ENCODE measurements at places on chromosomes 4 and X. TPM values are rescaled to one million over a fixed set of nuclear protein-coding genes. Genes with fewer than 3 reads are reported as not detected.

- peak; percentile 20 for DNase-seq
Observed at GRCh38 chr4:931194-931959, 739 bp downstream of the GAK start.

Gene RBM46
- total RNA-seq: not detected

DNA sequence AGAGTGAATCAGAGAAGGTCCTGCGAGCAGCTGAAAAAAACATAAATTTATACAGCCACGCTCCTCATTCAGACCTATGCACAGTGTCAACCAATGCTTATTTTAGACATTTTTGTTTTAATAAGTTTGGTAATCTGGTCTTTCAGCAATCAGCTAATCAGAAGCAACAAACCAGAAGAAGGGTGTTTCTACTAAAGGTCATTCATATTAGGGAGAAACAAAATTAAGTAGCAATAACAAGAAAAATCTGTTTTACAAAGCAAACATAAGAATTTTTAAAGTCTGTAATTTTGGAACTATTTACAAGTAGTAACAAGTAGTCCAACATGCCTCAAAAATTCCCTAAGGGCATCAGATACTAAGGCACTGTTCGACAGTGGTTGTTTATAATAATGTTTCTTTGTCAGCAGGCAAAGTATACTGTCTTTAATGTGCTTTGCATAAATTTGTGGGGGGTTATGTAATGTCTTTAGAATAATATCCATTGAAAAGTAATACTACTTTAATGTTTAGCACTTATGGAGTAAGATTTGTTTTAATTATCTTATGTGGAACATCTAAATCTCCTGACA is 82.8 kb downstream of the PHOX2B start:
- no peak for DNase-seq

Gene FAM53A
- total RNA-seq: 2.6 TPM

DNA sequence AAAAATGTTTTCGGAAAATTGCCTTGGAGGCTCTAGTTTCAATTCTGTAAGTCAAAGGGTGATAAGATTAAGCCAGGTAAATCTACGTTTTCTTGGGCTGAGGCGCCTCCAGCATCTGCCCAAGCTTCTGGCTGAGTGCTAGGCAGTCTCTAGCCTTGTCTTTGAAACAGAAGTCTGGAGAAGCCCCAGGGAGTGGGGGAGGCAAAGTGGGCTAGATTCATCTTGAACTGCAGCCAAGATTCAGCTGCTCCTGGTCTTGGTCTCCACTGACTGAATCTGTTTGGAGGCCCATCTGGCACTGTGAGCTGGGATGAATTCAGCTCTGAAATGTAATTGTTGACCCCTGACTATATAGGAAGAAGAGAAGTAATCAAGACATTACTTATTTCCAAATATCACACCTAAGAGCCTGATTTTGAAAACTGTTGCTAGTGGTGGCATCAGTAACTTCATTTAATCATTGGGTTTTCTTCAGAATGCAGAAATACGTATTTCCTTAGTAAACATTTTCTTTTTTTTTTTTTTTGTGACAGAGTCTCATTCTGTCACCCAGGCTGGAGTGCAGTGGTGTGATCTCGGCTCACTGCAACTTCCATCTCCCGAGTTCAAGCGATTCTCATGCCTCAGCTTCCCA is 187.3 kb upstream of the LEF1 start:
- peak; percentile 58 for DNase-seq

Gene CTAG2
- not detected for total RNA-seq

GRCh38 chr4:185729391-185729804 is 82.6 kb downstream of the SORBS2 start:
- DNase-seq: no peak

DNA sequence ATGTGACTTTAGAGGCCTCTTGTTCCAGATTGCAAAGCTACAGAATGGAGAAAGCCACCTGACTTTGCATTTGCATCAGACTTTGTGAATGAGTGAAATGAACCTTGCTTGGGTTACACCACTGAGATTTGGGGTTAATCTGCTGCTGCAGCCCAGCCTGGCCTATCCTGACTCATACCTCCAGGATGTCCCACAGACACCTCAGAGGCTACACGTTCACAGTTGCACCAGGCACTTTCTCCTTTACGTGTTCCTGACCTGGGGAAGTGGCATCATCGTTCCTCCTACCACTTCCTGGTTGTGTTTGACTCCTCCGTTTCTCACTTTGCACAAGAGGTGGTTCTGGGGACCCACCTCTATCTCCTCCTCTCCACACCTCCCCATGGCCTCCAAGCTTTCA is 9.2 kb upstream of the SORCS2 start:
- DNase-seq: peak; percentile 57

Gene PDLIM3
- not detected for total RNA-seq

GRCh38 chr4:87543835-87544461 is 14.8 kb upstream of the SPARCL1 start:
- peak; percentile 5 for DNase-seq

- DNase-seq: no peak
Observed at GRCh38 chrX:140337263-140337662, 167.6 kb downstream of the SOX3 start.

DNA sequence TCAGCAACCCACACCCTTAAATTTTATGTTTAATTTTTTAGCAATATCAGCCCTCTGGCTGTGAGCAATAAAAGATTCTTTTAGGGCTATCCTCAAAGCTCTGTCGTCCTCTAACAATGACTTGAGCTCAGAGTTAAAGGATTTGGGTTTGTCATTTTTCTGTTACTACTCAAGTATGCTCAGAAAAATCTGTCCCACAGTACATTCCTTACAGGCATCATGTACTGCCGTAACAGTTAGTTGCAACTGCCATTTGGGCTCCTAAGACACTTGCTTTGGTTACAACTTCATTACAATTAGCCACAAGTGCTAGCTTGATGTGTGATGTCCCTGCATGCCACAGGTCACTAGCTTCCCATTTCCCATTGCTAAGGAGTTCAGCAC is 33.2 kb downstream of the COQ2 start:
- DNase-seq: no peak

GRCh38 chr4:3107691-3108121 is 33.2 kb downstream of the HTT start:
- no peak for DNase-seq

DNA sequence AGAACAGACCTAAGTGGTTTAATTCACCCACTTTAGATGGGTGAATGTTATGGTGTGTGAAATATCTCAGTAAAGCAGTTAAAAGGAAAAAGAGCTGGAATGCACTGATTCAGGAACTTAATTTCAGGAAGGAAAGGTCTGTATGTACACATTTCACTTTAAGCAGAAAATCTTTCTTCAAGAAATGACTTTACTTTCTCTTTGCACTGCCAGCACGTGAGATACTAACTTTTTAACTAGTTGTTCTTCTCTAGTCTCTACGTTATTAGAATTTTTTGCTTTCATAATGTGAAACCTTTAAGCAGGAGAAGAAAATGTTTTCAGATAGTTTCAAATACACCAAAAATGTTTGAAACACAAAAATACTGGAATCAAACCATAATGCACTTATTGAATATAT is 18.8 kb downstream of the C4orf46 start:
- no peak for DNase-seq

DNA sequence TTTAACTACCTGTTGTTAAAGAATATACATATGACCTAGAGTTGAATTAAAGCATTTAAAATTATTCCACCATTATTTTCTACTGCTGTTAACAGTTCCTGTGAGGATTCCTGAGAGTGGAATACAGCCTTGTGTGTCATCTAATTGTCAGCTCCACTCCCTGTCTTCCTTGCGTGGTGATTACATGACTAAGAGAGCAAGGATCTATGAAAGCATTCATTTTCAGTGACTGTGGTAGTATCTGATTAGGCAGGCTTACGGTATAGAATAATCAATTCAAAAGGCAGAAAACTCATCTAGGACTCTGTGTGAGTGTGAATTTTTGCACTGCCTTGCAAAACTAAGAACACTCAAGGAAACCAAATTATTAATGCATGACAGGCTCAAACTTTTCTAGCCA is 577.8 kb downstream of the SH3BGRL start:
- DNase-seq: no peak

Gene CCDC160
- not detected for total RNA-seq

DNA sequence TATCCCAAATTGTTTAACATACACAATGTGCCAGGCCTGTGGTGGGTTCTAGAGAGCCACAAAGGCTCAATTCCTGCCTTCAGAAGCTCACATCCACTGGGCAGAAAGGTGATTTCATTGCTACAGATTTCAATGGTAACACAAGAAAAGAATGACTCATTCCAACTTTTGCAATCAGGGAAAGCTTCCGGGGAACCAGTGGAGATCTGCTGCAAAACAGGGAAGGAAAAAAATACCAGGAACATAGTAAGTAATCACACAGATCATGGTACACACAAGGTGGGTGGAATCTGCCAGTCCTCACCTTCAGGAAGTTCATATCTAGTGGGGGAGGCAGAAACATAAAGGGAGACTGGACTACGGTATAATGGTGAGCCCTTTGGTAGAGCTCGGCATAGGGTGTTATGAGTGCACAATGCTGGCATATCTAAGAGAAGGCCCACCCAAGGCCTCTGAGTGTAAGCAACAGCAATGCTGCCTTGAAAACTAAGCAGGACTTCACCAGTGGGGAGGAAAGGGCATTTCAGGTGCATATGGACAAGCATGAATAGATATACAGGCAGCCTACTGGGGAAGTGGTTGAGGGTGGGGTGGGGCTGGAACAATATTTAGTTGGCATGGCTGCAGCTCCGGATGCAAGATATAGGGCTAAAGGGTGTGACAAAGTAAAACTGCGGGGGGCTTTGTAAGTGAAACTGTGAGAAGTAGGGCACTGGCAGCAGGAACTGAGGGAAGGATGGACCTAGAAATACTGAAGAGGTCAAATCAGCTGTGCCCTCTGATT is 24.2 kb downstream of the GPRIN3 start:
- no peak for DNase-seq

Gene BTK
- 0.38 TPM for total RNA-seq

- DNase-seq: no peak
Observed at GRCh38 chr4:164748375-164748774, 5.6 kb upstream of the SMIM31 start.

- DNase-seq: no peak
Observed at GRCh38 chr4:29276150-29276549, 1444.0 kb upstream of the PCDH7 start.

DNA sequence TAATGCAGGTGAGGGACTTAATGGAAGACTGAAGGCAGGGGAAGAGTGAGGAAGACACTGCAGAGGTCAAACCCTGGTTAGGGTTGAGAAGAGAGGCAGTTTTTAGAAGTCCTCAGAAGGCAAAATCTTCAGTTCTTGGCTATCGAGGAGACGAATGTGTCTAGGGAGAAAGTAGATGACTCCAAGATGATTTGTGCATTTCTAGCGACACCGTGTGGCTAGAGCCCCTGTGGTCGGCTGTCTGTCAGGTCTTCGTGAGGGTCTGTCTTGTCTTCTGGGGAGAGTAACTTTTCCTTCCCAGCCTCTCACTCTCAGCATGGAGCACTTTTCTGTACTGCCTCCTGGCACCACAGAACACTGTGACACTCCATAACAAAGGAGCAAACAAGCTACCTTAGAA is 458.1 kb downstream of the STIM2 start:
- DNase-seq: peak; percentile 50

DNA sequence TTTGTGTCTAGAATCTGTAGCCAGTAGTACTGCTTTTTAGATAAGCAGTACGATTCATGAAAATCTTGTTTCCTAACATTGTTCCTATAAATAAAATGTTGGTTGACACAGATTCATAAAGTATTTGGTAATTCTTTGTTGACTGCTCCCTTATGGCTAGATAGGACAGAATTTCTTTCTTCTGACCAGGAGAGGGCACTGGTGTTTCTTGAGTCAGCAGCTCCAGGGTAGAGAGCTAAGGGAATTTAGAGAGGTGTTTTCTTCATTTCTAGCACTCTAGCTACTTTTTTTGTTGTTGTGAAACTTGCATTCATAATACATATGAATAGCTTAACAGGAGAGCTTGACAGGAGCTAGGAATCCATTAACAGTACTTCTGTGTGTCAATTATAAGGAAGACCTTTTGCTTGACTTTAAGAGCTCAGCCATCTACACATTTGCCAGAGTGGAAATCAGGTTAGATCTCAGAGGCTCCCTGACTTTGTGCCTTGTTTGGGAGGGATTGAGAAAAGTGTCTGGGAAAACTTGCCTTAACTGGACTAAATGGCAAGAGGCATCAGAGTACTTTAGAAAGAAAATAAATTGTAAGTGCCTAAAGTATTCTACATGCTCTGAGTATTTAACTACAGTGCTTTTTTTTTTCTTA is 756.1 kb downstream of the SH3BGRL start:
- peak; percentile 8 for DNase-seq

DNA sequence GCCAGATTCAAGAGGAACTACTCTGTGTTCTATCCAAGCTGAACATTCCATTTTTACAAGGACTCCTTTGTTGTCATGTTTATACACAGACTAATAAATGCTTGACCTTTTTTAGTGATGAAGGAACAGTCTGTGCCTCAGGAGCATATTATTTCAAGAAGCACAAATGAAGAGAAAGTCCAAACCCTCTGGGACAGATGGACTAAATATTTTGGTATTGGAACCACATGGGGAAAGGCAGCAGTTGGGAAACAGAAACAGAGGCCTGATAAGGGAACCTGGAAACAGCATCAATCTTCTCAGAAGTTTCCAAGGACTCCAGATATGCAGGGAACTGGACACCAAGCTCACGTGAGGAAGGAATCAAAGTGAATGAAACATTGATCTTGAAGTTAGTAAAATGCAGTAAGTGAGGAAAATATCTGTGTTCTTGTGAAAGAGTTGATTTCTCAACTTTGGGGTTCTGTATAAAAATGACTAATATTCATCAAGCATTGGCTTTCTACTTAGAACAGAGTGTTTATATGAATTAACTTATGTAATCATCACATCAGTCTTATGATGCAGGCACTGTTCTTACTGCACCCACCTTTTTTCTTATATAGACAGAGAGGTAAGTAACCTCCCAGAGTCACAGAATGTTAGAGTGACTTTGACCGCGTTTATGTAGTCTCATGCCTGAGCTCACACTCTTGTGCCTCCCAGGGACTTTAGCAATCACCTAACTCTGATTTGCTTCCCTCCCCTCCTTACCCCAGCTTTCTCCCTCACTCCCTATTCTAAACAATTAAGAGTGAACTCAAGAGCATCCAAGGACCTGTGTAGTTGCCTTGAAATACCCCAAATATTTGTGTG is 148.9 kb upstream of the JADE1 start:
- DNase-seq: no peak

- no peak for DNase-seq
Observed at GRCh38 chrX:154607370-154607769, 11.7 kb downstream of the CTAG1B start.

DNA sequence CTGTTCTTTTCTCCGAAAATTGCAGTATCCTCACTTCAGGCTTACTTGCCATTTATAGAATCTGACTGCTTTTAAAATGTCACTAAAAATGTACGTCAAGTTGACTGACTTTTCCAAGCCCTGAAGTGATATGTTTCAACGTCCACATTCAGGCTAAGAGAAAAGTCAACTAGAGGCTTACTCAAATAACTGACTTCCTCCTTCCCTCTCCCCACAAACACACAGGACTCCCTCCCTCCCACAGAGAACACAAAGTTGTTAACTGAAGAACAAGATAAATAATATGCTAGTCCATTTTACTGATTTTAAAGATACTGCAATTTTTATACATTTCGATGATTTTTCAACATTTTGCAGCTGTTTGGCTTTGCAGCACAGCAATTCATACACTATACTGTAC is 13.8 kb upstream of the CDKL2 start:
- no peak for DNase-seq

Measured in activated naive CD4-positive, alpha-beta T cell treated with anti-CD3 and anti-CD28 coated beads for 36 hours (primary cell).